ENCODE measurements at places on chromosomes 1 and 21.

- no peak for DNase-seq
These were observed 11.5 kb upstream of the KCNK2 start for GRCh38 chr1:215071078-215071477.

DNA sequence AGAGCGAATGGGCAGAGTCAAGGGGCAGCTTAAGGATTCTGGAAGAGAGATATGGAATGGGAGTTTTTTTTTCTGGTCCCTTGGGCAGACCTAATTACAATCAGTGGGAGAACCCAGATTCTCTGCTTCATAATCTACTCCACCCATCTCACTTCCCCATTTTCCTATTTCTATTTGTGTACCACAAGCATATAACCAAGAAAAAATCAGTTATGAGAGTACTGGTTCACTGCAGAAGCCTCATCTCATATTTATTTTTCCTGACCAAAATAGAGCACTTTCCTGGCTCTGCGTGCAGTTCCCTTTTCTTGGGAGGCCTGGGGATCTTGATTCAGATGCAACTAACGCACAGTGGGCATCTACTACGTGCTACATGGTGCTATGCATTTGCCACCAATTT lies 82.2 kb upstream of the SLFNL1 start:
- DNase-seq, result peak; percentile 66

- DNase-seq, result no peak
These were observed 76.2 kb downstream of the ZNF648 start for GRCh38 chr1:181985281-181985680.

GRCh38 chr1:82690411-82690810 lies 889.7 kb downstream of the ADGRL2 start:
- no peak for DNase-seq

- peak; percentile 33 for DNase-seq
These were observed 449 bp upstream of the RCAN3 start for GRCh38 chr1:24502065-24502708.

DNA sequence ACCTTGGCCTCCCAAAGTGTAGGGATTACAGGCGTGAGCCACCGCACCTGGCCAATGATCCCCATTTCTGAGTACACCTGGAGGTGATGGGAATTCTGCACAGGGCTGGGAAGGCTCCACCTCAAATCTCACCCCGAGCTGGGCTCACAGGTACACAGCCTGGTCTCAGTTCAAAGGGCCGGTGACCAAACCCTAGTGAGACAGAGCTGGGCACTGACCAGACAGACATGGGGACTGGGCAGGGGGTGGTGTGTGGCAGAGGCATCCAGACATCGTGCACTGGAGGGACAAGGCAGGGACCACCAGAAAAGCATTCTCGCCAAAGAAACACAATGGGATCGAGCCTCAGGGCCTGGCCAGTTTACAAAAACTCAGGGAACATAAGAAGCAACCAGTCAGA lies 17.2 kb downstream of the LSS start:
- DNase-seq, result no peak

GRCh38 chr1:68268896-68269483 lies 36.7 kb upstream of the WLS start:
- DNase-seq, result no peak

DNA sequence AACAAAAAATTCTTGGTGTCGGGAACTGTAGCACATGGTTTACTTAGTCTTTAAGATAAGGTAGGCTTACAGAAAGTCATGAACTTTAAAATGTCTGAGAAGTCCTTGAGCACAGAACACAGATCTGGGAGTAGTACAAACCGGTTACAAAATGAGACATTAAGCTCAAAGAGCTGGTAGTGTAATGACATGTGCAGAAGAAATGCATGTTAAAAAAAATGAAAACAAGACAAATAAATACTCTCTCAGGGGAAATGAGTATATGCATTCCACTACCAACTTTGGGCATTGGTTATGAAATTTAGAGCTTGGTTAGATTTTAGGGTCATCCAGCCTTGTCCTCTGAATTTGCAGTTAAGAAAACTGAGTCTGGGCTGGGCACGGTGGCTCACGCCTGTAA lies 91.5 kb upstream of the F3 start:
- DNase-seq, result no peak

DNA sequence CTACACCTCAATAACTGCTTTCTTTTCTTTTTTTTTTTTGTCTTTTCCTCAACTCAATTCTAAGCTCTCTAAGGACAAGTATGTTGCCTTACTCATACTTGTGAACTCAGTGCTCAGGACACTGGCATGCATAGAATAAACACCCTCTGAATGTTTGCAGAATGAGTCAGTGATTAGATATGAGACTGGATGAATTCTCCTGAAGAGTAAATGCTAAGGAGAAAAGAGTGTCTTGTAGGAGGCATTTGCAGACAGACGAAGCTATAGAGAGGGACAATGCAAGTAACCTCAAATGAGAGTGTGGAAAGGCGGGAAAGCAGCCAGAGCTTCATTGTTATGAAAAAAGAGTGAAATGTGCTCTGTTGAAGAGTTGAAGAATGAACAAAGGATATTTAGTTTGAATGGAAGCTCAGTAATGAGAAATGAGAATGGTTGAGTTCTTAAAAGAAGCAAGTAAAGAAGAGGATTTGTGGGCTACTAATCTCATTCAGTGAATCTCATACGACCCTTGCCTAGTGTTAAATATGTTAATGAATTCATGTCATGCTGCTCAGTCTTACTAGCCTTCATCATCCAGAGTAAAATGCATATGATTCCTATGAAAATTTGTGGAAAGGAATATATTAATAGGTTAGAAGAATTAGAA lies 166.1 kb upstream of the DPYD start:
- no peak for DNase-seq

GRCh38 chr1:64962441-64962840 lies 3.9 kb downstream of the JAK1 start:
- no peak for DNase-seq

DNA sequence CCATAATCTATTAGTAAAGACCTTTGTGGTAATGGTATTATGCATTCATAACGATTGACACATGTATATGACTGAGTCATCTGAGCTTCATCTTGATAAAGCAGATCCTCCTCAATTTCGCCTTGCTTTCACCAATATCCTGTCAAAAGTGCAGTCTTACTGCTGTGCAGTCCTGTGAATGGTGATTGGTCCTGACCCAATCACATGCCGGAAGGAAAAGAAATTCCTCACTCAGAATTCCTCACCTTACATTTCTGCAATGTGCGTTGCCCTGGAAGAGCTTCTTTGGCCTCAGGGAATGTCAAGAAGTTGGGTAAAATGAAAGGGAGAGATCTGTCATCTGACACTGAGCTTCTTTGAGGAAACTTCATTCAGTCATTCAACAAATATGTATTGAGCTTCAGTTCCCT lies 121.0 kb upstream of the TSPAN2 start:
- no peak for DNase-seq

- DNase-seq, result no peak
These were observed 3.8 kb downstream of the CDC42SE1 start for GRCh38 chr1:151055581-151055980.

- DNase-seq, result peak; percentile 9
These were observed 913 bp upstream of the S1PR1 start for GRCh38 chr1:101235696-101236515.

- no peak for DNase-seq
These were observed 81.2 kb downstream of the TGFB2 start for GRCh38 chr1:218426343-218426657.

GRCh38 chr1:1381294-1381693 lies 6.3 kb upstream of the AURKAIP1 start:
- DNase-seq, result no peak

- no peak for DNase-seq
These were observed 25.2 kb downstream of the PRKAA2 start for GRCh38 chr1:56670350-56670749.

DNA sequence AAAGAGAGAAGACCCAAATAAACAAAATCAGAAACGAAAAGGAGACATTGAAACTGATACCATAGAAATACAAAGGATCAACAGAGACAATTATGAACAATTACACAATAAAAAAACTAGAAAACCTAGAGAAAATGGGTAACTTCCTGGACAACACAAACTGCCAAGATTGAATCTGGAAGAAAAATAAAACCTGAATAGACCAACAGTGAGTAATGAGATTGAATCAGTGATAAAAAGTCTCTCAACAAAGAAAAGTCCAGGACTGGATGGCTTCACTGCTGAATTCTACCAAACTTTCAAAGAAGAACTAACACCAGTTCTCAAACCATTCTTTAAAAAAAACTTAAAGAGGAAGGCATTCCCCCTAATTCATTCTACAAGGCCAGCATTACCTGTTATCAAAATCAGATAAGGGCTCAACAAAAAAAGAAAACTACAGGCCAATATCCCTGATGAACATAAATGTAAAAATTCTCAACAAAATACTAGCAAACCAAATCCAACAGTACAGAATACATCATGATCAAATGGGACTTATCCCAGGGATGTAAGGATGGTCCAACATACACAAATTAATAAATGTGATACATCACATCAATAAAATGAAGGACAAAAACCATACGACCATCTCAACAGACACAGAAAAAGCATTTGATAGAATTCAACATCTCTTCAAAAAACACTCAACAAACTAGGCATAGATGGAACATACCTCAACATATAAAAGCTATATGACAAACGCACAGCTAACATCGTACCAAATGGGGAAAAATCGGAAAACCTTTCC lies 119.9 kb downstream of the ACBD6 start:
- DNase-seq, result no peak

DNA sequence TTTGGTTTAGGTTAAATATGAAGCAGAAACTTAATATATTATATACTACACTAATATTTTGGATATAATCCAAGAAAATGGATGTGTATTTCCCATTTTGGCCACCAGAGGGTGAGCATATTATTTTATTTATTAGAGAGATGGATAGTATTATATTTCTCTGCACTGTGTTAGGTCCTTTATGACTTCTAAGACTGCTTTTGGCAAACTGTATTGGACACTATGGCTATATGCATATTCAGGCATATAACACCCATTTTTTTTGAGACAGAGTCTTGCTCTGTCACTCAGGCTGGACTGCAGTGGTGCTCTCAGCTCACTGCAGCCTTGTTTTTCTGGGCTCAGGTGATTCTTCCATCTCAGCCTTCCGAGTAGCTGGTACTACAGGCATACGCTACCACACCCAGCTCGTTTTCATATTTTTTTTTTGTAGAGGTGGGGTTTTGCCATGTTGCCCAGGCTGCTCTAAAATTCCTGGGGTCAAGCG lies 17.8 kb upstream of the PGM1 start:
- peak; percentile 3 for DNase-seq

GRCh38 chr1:247491328-247491727 lies 33.4 kb upstream of the OR2B11 start:
- DNase-seq, result no peak

- peak; percentile 36 for DNase-seq
These were observed 38.7 kb downstream of the AMY1C start for GRCh38 chr1:103788377-103788776.

DNA sequence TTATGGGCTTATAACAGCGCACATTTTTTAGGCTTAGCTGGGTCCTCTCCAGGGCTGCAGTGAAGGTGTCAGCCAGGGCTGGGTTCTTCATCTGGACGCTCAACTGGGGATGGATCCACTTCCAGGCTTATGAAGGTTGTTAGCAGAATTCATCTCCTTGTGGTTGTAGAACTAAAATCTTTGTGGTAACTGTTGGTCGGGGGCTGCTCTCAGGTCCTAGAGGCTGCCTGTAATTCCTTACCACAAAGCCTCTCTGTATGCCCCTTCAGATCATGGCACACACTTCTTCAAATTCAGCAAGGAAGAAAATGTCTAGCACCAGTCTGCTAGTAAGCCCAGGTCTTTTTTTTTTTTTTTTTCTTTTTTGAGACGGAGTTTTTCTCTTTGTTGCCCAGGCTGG lies 40.9 kb upstream of the EPS8L3 start:
- no peak for DNase-seq

DNA sequence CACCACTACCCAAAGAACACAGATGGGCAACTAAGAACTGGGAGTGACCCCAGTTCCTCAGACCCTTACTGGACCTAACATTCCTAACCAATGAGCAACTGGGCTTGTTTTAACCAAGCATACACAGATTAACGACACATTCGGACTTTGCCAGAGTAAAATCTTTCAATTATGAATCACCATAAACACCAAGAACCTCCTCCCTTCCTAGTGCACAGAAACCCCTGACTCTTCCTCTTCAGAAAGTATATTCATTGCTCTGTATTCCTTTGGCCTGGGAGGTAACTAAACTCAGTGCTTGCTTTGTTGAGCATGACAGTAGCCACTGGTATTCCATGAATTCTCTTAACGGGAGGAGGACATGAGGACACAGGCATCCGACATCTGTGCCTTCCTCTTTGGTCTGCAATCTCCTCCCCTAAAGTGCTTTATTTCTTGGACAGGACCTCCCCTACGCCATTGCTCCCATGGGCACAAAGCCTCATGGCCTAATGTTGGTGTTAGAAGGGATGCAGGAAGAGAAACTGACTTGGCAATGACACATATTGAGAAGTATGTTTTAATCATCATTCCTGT lies 42.7 kb downstream of the SEC16B start:
- DNase-seq, result no peak

- no peak for DNase-seq
These were observed 14.7 kb downstream of the RHEX start for GRCh38 chr1:206067486-206068227.

DNA sequence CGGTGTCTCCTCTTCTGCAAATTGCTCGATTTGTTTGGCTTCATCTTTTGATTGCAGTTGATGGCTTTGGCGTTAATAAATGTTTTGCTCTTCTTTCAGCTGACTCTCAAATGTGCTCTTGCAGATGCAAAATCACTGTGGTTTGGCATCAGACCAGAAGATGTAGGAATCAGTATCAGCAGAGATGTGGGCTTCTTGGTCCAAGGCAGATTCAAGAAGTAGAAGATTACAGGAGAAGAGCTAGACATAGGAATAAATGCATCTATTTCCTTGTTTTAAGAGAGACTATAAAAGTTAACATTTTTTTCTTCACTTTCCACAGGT lies 59.8 kb upstream of the BACH1 start:
- DNase-seq, result peak; percentile 43

GRCh38 chr1:227745568-227746265 lies 10.5 kb downstream of the SNAP47 start:
- DNase-seq, result no peak

GRCh38 chr1:20280341-20280740 lies 10.3 kb upstream of the VWA5B1 start:
- no peak for DNase-seq

DNA sequence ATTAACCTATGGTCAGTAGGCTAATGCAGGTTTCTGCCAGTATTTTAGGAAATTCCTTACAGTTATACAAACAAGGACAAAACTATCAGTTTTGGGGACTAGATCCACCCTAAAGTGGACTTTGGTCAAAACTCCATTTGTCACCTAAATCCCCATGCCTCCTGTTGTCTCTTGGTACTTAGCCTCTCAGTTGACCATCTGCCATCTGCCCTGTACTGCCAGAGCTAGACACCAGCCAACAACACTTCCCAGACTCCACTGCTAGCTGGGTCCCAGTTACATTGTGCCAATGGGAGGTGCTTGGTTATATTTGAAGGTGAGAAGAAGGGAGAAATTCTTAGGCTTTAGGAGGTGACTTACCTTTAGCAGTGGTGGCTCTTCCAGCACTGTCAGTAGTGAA lies 17.0 kb upstream of the BSDC1 start:
- DNase-seq, result no peak

DNA sequence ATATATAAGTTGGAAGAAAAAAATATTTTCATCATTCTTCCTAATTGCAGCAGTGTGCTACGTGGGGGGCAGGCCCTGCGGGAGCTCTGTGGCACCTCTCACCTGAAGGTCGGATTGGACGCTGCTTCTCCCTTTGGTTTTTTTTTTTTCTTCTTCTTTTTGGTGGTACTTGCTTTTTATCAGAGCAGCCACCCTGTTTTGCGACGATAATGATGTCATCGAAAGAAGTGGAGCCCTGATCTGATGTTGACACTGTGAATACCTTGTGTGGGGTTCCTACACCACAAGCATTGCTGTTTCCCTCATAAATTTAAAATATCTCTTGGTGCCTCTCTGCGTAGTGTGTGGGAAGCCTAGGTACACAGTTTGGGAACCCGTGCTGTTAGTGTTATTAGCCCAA lies 5.5 kb downstream of the TRAPPC10 start:
- no peak for DNase-seq

Data from MV-4-11 (cell line).